ENCODE measurements at places on chromosomes 12 and 14. TPM values are rescaled to one million over a fixed set of nuclear protein-coding genes. Genes with fewer than 3 reads are reported as not detected.

DNA sequence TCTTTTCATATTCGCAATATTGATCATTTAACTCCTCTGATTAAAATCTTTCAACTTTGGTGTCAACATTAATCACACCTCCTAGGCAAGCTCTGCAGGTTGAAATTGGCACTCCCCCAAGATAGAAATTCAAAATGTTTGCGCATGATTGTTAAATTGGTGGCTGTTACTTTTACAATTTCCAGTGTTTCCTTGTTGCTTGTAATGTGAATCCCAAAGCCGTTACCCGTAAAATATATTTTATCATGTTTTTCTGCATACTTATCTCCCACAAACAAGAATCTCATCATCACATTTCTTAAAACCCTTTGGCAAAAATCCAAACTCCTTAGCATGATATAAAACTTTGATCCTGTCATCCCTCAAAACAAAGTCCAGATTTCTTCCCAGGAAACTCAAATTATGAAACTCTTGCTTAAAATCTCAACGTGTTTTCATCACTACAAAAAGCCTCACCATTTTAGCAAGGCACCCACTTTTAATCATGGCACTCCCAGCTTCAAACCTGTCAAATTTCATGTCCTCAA is 14.7 kb downstream of the RTL1 start:
- DNase-seq, result no peak

DNA sequence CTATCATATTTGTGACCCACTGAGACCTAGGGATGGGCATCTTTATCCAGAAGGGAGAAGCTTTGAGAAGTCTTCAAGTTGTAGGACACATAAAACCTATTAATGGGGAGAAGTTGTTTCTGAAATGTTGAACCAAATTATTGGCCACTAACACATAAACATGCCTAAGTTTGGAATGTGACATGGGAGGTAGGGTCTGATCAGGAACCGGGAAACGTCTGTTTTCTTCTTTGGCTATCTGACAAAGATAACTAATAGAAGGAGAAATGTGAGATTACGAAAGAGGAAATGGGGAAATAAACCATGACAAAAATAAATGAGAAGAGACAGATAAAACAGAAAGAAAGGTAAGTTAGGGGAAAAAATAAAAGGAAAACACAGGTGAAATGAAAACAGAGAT is 425.2 kb downstream of the EGLN3 start:
- no peak for DNase-seq

GRCh38 chr14:76996563-76997146 is 31.9 kb downstream of the IRF2BPL start:
- no peak for DNase-seq

DNA sequence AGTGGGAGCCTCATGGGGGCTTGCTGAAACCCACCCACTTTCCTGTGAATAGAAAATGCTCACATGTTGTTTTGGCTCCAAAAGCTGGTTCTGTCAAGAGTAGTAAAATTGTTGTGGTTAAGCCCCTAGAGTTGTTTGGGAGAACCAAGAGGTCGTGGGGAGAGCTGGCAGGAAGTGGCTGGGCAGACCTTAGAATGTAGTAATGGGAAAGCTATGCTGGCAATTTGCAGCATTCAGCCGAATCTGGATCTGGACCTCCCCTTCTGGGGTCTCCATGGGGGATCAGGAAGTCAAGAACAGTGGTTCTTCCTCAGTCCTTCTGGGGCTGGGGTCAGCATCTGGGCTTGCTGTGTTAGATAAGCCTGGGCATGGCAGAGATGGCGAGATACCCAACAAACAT is 150.6 kb upstream of the TBX3 start:
- peak; percentile 46 for DNase-seq

DNA sequence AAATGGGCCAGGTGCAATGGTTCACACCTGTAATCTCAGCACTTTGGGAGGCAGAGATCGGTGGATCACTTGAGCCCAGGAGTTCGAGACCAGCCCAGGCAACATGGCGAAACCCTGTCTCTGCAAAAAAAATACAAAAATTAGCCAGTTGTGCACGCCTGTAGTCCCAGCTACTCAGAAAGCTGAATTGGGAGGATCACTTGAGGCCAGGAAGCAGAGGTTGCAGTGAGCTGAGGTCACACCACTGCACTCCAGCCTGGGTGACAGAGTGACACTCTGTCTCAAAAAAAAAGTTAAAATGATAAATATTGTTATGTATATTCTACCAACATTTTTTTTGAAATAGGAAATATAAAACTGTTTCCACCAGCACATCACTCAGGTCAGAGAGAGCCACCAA is 64.9 kb downstream of the NDUFA12 start:
- DNase-seq, result no peak

DNA sequence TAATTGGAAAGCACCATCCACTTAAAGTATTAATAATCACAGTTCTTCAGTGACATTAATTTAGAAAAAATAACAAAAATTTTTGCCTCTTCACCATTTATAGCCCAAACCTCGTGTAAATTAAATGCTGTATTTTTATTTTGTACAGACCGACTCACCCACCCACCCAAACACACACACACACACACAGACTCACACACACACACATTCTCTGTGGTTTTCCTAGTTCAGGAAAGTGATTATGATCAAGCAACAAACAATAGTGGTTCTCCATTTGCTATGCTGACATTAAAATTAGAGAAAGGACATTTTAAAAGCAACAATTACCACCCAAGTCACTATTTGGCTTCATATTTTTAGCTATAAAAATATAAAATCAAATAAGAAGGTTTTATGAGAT is 112.5 kb upstream of the FLRT2 start:
- no peak for DNase-seq

- DNase-seq, result no peak
These were observed 78.0 kb upstream of the FAR2 start for GRCh38 chr12:29071099-29071498.

GRCh38 chr14:77918448-77918847 is 118.5 kb downstream of the ADCK1 start:
- no peak for DNase-seq

DNA sequence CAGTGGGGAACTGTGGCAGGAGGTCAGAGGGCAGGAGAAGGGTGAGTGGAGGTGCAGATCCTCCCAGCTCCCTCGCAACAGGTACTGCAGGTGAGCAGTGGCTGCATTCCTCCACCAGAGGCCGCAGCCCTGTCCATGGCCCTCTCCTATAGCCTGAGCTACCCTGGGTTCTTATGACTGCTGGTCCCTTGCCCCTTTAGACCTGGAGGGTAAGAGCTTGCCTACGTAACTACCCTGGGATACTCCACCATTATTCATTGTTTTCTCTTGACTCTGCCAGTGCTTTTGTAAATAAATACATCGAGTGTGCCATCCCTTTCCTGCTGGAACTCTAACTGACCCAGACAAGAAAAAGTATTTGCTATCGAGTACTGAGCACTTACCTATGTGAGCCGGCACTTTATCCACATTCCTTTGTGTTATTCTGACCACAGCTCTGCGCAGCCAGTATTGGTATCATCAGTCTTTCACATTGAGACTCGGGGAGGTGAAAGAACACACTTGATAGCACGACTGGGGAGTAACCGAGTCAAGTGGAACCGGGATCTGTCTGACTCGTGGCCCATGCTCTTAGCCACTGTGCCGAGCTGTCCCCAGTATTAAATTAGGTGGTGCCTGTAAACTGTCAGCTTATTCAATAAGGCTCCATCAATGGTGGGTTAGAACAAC is 38.5 kb downstream of the LTBP2 start:
- DNase-seq, result no peak

GRCh38 chr14:68557648-68558047 is 235.2 kb downstream of the ZFP36L1 start:
- no peak for DNase-seq

GRCh38 chr12:31588976-31589375 is 2.0 kb downstream of the DENND5B start:
- no peak for DNase-seq

GRCh38 chr12:120939523-120939922 is 35.4 kb upstream of the SPPL3 start:
- DNase-seq, result no peak

DNA sequence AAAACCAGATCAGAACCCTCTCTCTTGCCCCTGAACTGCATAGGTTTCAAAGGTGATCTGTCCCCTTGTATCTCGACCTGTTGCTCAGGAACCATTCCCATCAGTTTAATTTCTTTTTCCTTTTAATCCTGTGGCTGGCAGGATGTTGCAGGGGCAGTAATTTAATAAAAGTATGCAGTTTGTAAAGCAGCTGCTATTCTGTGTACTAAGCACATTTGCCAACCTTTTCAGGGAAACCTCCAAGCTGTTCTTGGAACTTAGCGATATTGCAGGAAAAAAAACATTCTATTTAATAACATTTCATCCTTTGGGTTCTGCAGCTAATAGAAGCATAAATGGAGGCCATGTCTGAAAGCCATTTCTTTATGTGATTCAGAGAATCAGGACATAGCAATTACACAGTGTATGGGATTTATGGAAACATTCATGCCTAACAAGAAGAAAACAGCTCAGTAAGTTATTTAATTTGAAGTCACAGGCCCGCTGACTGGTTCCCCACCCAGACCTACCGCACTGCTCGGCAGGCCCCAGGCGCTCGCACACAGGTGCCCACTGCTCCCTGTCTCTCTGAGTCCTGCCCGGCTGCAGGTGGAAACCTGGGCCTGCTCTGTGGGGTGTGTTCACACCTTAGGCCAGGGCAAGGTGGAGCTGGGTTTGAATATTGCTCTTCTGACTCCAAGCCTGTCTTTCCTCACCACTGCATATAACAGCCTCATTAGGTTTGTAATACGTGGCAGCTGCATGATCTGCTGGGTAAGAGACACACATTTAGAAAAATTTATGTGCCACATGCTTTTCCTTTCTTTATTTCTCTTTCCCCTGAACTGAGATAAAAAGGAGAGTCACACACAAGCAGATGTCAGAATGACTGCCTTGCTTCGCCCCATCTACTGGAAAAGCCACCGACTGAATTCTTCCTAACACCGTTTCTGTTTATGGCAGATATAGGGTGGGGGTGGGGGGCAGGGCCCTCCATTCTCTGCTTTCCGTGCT is 119.7 kb downstream of the SLC25A47 start:
- DNase-seq, result no peak

GRCh38 chr12:56994231-56994746 is 12.1 kb downstream of the ZBTB39 start:
- no peak for DNase-seq

SOAT2 gene
- polyA plus RNA-seq, result 0.55 TPM

CCDC60 gene
- polyA plus RNA-seq, result not detected

AGAP2 gene
- 0.07 TPM for polyA plus RNA-seq

All from IMR-90 (cell line).